ENCODE measurements at places on chromosomes 7 and 10.

GRCh38 chr7:778968-779451 is 51.9 kb upstream of the PRKAR1B start:
- no peak for DNase-seq
- peaks cover 8% of the 10 kb centered on the region for H3K36me3 ChIP-seq
- no peaks in the 10 kb centered on the region for H3K4me1 ChIP-seq
- no peaks in the 10 kb centered on the region for H3K27me3 ChIP-seq

GRCh38 chr10:71093531-71093930 is 118.8 kb upstream of the UNC5B start:
- H3K27me3 ChIP-seq = no peaks in the 10 kb centered on the region
- no peak for DNase-seq
- no peak overlapping the region for H3K27ac ChIP-seq
- H3K4me3 ChIP-seq = no peak overlapping the region
- H3K4me1 ChIP-seq = no peaks in the 10 kb centered on the region

DNA sequence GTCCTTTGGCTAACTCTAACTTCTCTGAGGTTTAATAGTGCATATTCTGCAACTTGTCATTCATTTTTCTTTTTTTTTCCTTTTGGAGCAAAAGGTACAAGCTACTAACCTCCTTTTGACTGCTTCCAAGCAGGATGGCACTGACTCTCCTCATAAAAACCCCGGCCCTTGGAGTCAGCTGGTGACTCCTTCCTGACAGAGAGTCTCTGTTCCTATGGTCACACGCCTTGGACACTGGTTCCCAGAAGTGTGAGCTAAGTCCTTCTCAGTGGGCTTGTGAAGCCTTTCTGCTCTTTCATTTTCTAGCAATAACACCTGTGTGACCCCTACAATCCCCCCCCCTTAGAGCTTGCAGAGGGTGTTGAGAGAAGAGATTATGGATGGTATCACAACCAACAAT is 21.7 kb downstream of the DOCK4 start:
- H3K27ac ChIP-seq = no peak overlapping the region
- no peak for DNase-seq
- H3K36me3 ChIP-seq = no peaks in the 10 kb centered on the region
- H3K27me3 ChIP-seq = no peaks in the 10 kb centered on the region

DNA sequence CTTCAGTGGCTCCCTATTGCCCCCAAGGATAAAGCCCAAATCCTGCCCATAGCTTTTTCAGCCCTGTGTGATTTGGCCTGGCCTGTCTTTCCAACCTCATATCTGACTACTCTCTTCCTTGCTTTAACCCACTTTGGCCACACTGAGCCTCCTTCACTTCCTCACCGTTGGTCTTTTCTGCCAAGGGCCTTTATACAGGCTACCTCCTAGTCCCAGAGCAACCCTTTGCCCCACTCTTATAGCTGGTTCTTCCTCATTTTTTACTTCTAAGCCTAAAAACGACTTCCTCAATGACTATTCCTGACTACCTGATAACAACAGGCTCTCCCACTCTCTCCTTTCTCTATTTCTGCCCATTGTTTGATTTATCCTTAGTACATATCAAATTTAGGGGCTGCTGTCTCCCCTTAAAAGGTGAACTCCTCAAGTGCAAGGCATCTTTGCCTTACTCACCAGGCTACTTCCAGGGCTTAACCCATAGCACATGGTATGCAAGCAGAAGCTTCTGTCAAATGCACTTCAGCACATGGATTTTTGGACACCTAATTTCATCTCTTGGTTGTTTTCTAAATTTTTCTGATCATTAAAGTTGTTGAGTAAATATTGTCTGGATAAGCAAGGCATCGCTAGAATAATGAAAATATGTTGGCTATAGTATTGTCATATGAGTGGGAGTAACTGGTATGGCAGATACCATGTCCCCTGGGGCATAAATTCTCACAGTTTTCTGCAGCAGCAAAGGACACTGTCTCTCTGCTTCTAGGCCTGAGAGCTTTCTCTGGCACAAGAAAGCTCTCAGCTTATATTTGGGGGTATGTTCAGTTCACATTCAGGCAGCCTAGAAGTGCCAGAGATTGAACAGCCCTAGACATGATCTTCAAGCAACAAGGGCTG is 201.5 kb upstream of the GPR26 start:
- no peaks in the 10 kb centered on the region for H3K27me3 ChIP-seq
- H3K36me3 ChIP-seq = no peaks in the 10 kb centered on the region
- DNase-seq = no peak
- H3K27ac ChIP-seq = no peak overlapping the region

- H3K4me3 ChIP-seq = no peak overlapping the region
- no peak for DNase-seq
- H3K27me3 ChIP-seq = no peaks in the 10 kb centered on the region
Measured at GRCh38 chr7:126487728-126488442, 764.9 kb downstream of the GRM8 start.

DNA sequence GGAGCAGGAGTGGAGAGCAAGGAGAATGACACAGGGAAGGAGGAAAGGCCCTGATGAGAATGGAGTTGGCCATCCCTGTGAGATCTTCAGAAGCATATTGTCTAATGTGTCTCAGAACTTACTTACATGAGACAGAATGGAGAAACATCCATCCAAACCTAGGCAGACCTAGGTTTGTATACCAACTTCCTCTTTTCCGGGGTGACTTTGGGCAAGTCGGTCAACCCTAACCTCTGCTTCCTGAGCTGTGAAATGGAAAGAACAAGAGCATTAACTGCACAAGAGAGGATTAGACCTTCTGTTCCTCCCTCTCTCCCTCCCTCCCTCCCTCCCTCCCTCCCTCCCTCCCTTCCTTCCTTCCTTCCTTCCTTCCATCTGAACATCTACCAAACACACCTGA is 4.5 kb downstream of the GHRHR start:
- no peak overlapping the region for H3K4me3 ChIP-seq
- H3K27me3 ChIP-seq = no peaks in the 10 kb centered on the region
- H3K4me1 ChIP-seq = no peaks in the 10 kb centered on the region
- no peaks in the 10 kb centered on the region for H3K36me3 ChIP-seq
- DNase-seq = no peak

GRCh38 chr10:60367901-60368300 is 21.8 kb downstream of the ANK3 start:
- H3K36me3 ChIP-seq = no peaks in the 10 kb centered on the region
- DNase-seq = no peak
- H3K27me3 ChIP-seq = no peaks in the 10 kb centered on the region
- H3K4me1 ChIP-seq = no peaks in the 10 kb centered on the region

Data from small intestine (tissue), 16 donors.